ENCODE measurements at places on chromosomes 7 and 10.

DNA sequence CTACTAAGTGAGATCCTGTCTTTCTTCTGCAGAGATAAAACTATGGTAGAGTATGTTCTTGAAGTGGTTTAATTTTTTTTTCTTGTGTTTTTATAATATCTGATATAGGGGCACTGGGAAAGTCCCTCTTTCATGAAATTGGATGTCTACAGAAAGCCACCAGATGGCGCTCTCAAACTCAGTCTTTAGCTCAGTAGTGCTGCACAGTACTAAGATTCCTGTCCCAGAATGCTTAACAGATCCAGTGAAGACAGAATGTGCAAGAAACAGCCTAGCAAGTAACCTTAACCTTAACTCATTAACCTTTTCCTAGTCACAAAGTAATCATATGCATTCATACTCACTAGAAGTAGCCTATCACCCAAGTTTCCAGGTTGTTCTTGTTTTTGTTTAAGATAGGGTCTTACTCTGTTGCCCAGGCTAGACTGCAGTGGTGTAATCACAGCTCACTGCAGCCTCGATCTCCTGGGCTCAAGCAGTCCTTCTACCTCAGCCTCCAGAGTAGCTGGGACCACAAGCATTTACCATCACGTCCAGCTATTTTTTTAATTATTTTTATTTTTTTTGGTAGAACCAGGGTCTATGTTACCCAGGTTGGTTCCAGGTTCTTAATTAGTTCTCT is 56.7 kb downstream of the IDE start:
- no peaks in the 10 kb centered on the region for H3K27me3 ChIP-seq
- no peak overlapping the region for H3K4me3 ChIP-seq
- no peak overlapping the region for H3K27ac ChIP-seq
- peak; percentile 54 for DNase-seq
- peaks cover 8% of the 10 kb centered on the region for H3K36me3 ChIP-seq
- H3K4me1 ChIP-seq, result no peaks in the 10 kb centered on the region

DNA sequence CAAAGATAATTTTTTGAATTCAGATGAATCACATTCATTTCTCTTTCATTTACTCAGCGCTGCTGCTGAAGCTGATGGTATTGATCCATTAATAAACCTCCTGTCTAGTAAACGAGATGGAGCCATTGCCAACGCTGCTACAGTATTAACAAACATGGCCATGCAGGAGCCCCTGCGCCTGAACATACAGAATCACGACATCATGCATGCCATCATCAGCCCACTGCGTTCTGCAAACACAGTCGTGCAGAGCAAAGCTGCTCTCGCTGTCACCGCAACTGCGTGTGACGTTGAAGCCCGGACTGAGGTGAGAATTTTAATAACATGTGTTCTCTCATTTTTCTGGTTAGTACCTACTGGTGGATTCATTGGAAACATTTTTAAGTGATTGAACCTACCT is 70.2 kb downstream of the ARMC3 start:
- no peak overlapping the region for H3K27ac ChIP-seq
- H3K36me3 ChIP-seq, result no peaks in the 10 kb centered on the region
- H3K4me3 ChIP-seq, result no peak overlapping the region
- H3K27me3 ChIP-seq, result 0 out of 2 replicates have a peak, but pooled peaks cover 2% of the 10 kb centered on the region
- DNase-seq, result no peak

GRCh38 chr7:79307376-79307775 is 146.1 kb downstream of the MAGI2 start:
- no peak overlapping the region for H3K27ac ChIP-seq
- no peaks in the 10 kb centered on the region for H3K27me3 ChIP-seq
- no peak for DNase-seq
- H3K4me1 ChIP-seq, result no peaks in the 10 kb centered on the region
- H3K4me3 ChIP-seq, result no peak overlapping the region

- H3K27ac ChIP-seq, result no peak overlapping the region
- no peaks in the 10 kb centered on the region for H3K36me3 ChIP-seq
Measured at GRCh38 chr10:54484186-54484585, 316.8 kb downstream of the PCDH15 start.

- no peak overlapping the region for H3K27ac ChIP-seq
- no peak overlapping the region for H3K4me3 ChIP-seq
- no peaks in the 10 kb centered on the region for H3K27me3 ChIP-seq
- peaks cover 11% of the 10 kb centered on the region for H3K36me3 ChIP-seq
- H3K4me1 ChIP-seq, result peaks cover 20% of the 10 kb centered on the region
- DNase-seq, result no peak
Measured at GRCh38 chr7:45979275-45980180, 58.5 kb upstream of the IGFBP3 start.

- no peak overlapping the region for H3K27ac ChIP-seq
- H3K27me3 ChIP-seq, result no peaks in the 10 kb centered on the region
- no peak overlapping the region for H3K4me3 ChIP-seq
- no peak for DNase-seq
Measured at GRCh38 chr10:64334084-64334483, 812.9 kb downstream of the REEP3 start.

- DNase-seq, result no peak
- H3K27ac ChIP-seq, result no peak overlapping the region
- peaks cover 6% of the 10 kb centered on the region for H3K36me3 ChIP-seq
- peaks cover 15% of the 10 kb centered on the region for H3K27me3 ChIP-seq
Measured at GRCh38 chr7:143878884-143879283, 23.1 kb downstream of the TCAF1 start.

- peak overlapping the region; percentile 79 for H3K4me3 ChIP-seq
- H3K27ac ChIP-seq, result no peak overlapping the region
Measured at GRCh38 chr10:100715101-100715444, 30.3 kb upstream of the PAX2 start.

GRCh38 chr10:128734161-128734560 is 607.9 kb upstream of the MKI67 start:
- no peak overlapping the region for H3K4me3 ChIP-seq
- no peak for DNase-seq
- H3K27me3 ChIP-seq, result no peaks in the 10 kb centered on the region
- H3K36me3 ChIP-seq, result no peaks in the 10 kb centered on the region
- no peak overlapping the region for H3K27ac ChIP-seq

- H3K27me3 ChIP-seq, result peaks cover 26% of the 10 kb centered on the region
- peaks cover 16% of the 10 kb centered on the region for H3K4me1 ChIP-seq
- H3K36me3 ChIP-seq, result no peaks in the 10 kb centered on the region
Measured at GRCh38 chr7:149873970-149874643, 338 bp downstream of the ATP6V0E2 start.

DNA sequence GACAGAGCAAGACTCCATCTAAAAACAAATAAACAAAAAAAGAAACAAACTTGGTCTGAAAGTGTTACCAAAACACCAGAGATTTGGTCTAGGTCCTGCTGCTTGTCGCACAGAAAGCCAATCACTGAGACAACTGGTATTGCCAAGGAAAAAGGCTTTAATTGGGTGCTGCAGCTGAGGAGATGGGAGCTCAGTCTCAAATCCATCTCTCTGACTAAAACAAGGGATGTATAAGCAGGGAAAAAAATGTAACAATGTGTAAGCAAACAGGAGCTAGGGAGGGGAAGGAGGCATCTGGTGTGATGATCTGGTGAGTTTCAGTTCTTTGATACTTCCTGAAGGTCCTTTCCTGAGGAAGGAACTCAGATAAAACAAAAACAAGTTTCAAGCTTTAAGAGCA is 8.4 kb upstream of the PDIA4 start:
- H3K4me1 ChIP-seq, result no peaks in the 10 kb centered on the region
- peaks cover 13% of the 10 kb centered on the region for H3K27me3 ChIP-seq
- peaks cover 13% of the 10 kb centered on the region for H3K36me3 ChIP-seq
- no peak for DNase-seq

- H3K27me3 ChIP-seq, result no peaks in the 10 kb centered on the region
- no peaks in the 10 kb centered on the region for H3K36me3 ChIP-seq
- H3K4me1 ChIP-seq, result peaks cover 17% of the 10 kb centered on the region
Measured at GRCh38 chr7:36736899-36737211, 12.6 kb upstream of the AOAH start.

- no peaks in the 10 kb centered on the region for H3K27me3 ChIP-seq
- H3K4me3 ChIP-seq, result no peak overlapping the region
- H3K4me1 ChIP-seq, result no peaks in the 10 kb centered on the region
Measured at GRCh38 chr7:24017519-24017918, 266.5 kb upstream of the NPY start.

DNA sequence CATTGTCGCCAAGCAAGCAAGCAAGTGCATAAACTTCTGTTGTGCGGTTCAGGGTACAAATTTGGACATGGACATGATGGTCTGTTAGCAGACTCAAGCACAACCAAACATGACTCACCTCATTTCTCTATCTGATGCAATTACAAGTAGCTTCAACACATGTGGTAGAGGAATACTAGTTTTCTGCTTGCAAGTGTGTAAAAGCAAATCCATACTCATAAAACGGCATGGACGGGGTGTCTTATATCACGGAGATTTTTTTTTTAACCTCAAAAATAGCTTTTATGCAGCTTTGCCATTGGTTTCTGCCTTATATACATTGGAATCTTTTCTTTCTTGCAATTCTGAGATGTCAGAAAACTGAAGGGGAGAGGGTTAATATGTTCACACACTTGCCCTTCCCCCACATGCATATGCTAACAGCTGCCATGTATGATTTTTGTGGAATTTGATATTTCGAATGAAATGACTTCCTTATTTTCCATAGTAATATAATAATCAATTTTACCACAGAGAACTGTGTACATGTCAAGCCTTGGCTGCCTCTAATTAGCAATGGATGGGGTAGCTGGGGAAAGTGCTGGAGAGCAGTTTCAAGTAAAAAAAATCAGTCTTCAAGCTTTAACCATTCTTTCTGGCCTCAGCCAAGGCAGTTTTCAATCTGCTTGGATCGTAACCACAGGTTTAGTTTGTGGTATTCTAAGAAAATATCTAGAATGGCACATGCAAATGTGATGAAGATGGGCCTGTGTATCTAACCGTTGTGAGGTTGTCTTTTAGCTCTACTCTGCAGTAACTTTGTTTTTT is 106.0 kb upstream of the PDCD4 start:
- H3K4me1 ChIP-seq, result no peaks in the 10 kb centered on the region
- no peaks in the 10 kb centered on the region for H3K36me3 ChIP-seq
- DNase-seq, result no peak

DNA sequence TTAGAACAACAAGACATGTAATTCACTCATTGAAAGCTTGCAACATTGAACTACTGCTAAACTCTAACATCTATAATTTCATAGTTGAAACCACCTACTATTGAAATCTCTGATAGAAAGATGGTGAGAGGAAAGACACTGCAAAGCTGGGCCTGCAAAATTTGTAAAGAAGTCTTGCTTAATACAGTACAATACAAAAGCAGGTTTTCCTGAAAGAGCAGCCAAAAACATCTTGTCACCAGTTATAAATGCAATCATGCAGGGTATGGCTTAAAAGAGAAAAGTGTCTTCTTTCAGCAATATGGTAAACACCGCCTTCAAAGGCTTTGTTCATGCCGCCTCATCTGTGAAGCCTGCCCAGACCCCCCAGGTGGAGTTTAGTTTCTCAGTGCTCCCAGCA is 109.2 kb downstream of the ANK3 start:
- no peak overlapping the region for H3K4me3 ChIP-seq
- no peak for DNase-seq
- no peaks in the 10 kb centered on the region for H3K36me3 ChIP-seq
- no peak overlapping the region for H3K27ac ChIP-seq
- H3K4me1 ChIP-seq, result peaks cover 17% of the 10 kb centered on the region

- no peaks in the 10 kb centered on the region for H3K36me3 ChIP-seq
- H3K27me3 ChIP-seq, result no peaks in the 10 kb centered on the region
- DNase-seq, result peak; percentile 68
- peaks cover 22% of the 10 kb centered on the region for H3K4me1 ChIP-seq
Measured at GRCh38 chr7:129225206-129225930, 538 bp downstream of the AHCYL2 start.

- H3K4me3 ChIP-seq, result no peak overlapping the region
- H3K4me1 ChIP-seq, result peaks cover 14% of the 10 kb centered on the region
- no peak for DNase-seq
- H3K27me3 ChIP-seq, result no peaks in the 10 kb centered on the region
- H3K36me3 ChIP-seq, result no peaks in the 10 kb centered on the region
Measured at GRCh38 chr7:41114131-41114530, 588.8 kb downstream of the INHBA start.

GRCh38 chr7:135712182-135712782 is 15.7 kb downstream of the SLC13A4 start:
- H3K4me3 ChIP-seq, result no peak overlapping the region
- H3K27me3 ChIP-seq, result no peaks in the 10 kb centered on the region
- no peaks in the 10 kb centered on the region for H3K36me3 ChIP-seq
- H3K4me1 ChIP-seq, result peaks cover 22% of the 10 kb centered on the region

DNA sequence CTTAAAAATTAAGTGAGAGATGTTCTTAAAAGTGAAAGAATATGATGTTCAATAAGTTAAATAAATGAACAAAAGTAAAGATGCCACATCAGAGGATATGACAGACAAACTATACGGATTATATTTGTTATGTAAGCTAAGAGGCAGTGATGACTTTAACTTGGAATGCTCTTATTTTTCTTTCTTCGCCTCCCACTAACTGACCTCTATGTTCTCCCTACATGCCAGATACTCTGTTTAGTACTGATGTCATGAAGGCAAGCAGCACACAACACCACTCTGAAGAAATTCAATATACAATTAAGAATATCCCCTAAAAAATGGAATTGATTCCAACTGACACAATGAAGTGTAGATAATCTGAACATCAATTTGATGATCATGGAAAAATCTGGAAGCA is 223.4 kb downstream of the DOCK4 start:
- 0 out of 2 replicates have a peak, but pooled peaks cover 1% of the 10 kb centered on the region for H3K4me1 ChIP-seq
- no peak overlapping the region for H3K4me3 ChIP-seq
- DNase-seq, result no peak
- no peak overlapping the region for H3K27ac ChIP-seq
- peaks cover 3% of the 10 kb centered on the region for H3K36me3 ChIP-seq
- H3K27me3 ChIP-seq, result no peaks in the 10 kb centered on the region

GRCh38 chr10:100167553-100168312 is 18.1 kb downstream of the ERLIN1 start:
- no peak overlapping the region for H3K27ac ChIP-seq
- H3K4me3 ChIP-seq, result no peak overlapping the region
- DNase-seq, result no peak

DNA sequence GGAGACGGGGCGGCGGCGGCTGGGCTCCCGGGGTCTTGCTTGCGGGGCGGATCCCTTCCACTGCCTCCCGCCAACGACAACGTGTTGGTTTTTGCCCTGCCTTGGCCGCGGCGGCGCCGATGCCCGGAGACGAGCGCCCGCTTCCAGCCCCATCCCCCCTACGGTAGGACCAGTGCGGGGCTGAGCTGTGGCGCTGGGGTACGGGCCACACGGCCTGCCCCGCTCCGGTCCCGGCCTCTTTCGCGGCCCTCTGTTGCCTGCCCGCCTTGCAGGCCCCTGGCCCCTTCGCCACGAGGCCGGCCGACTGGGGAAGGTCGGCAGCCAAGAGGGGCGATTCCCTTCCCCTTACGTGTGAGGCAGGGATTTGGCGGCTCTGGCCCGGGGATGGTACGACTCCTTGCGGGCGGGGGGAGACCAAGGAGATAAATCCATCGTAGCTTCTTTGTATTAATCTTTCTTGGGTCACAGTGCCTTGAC is 488 bp downstream of the EIF4H start:
- no peaks in the 10 kb centered on the region for H3K27me3 ChIP-seq
- H3K4me3 ChIP-seq, result peak overlapping the region; percentile 92
- peaks cover 20% of the 10 kb centered on the region for H3K36me3 ChIP-seq

GRCh38 chr10:120990831-120991230 is 139.7 kb downstream of the WDR11 start:
- peaks cover 11% of the 10 kb centered on the region for H3K27me3 ChIP-seq
- no peak for DNase-seq
- no peak overlapping the region for H3K27ac ChIP-seq
- peaks cover 72% of the 10 kb centered on the region for H3K36me3 ChIP-seq
- H3K4me1 ChIP-seq, result no peaks in the 10 kb centered on the region
